ENCODE measurements at places on chromosomes 3 and 15.

DNA sequence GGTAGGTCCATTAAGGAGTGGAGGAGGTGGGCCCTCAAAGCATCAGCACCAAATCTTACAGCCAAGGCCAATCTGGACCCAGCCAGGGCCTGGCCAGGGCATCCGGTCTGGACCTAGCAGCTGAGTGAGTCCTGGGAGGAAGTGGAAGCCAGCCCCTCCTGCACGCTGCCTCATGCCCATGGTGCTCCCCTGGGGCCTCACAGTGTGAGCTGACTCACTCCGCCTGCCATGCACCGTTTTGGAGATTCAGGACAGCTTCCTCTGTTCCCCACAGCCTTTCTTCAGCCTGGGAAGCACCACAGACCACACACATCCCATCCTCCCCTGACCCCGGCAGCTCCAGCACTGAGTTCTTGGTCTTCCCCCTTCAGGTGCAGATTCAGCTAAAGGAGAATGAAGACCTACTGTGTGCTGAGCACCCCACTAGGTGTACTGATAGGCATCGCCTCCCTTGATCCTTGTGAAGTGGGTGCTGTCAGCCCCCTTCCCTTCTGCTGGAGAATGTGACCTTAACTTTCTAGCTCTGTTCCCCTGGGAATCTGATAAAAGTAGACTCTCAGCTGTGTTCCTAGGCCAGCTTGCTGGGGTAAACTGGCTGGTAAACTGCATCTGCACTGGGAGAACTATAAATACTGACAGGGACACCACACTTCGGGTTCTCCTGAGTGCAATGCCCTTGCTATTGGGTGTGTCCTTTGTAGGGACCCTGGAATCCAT lies 36.8 kb upstream of the SEC13 start:
- DNase-seq, result peak; percentile 93

DNA sequence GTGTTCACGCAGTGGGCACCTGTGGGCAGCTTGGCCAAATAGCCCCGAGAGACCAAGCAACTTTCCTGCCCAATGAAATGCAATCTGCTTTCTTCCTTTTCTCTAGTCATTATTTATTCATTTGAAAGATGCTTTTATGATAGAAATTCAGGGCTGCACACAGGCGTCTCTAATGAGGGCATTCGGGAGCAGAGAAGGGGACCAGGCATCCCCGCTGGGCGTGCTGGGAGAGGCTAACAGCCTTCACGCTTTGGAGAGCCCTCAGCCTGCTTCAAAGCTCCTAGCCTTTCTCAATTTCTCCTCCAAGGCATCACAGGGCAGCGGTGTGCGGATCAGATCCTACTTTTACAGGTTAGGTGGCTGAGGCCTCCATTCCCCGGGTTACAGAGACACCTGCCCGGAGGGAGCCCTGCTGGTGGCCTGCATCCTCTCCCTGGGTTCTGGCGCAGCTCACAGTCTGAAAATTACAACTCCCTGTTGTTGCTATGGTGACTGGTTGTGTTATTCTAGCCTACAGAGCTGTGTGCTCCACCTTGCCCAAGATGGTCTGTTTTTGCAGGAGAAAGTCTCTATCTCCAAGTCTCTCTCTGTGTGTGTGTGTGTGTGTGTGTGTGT lies 21.8 kb upstream of the KLF13 start:
- no peak for DNase-seq

DNA sequence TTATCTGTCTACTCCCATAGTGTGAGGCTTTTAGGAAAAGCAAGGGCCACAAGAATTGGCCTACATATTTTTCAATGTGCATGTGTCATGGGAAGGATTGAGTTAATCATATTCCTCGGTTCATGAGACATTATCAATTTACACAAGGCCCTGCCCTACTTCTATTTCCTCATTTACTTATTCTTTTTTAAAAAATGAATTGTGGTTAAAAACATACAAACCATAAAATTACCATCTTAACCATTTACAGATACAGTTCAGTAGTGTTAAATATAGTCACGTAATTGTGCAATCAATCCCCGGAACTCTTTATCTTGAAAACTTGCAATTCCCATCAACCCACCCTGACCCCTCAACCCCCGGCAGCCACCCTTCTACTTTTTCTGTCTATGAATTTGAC lies 284.0 kb upstream of the GADL1 start:
- DNase-seq, result no peak

DNA sequence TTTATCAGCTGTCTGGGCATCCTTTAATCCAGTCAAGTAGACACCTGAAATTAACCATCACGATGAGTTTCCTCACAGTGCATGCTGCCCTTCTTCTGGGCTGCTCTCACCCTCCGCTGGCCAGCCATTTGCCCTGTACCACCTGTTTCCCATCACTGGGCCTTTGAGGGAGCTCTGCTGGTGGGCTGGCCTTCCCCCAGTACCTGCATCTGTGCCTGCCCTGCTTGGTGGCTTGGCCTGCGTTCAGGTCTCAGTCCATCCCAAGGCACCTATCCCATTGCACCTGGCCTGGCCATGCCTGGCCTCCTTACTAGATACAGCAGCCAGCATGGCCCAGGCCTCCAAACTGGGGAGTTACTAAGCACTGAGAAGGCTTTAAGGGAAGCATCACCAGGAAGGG lies 413.2 kb downstream of the NTRK3 start:
- DNase-seq, result no peak

GRCh38 chr15:89101302-89102193 lies 13.3 kb downstream of the ABHD2 start:
- peak; percentile 91 for DNase-seq

GRCh38 chr3:105415951-105416350 lies 49.2 kb downstream of the ALCAM start:
- DNase-seq, result no peak

- peak; percentile 55 for DNase-seq
Measured at GRCh38 chr3:71345429-71346040, 238.0 kb downstream of the FOXP1 start.

DNA sequence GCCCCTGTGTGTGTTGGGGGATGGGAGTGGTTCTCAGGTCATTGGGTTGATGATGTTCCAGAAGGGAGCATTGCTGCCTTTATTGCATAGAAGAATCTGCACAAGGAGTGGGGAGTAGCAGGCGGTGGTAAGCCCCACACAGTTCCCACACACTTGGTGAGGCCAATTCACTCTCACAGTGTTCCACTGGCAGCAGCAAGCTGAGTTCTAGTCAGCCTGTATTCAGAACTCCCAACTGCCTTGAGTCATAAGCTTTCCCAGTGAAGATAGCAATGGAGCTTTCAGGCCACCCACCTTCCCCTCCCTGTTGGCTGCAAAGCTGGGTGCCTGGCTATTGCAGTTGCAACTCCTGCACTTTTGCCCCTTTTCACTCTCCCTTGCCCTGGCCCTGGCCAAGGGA lies 181.1 kb upstream of the RBMS3 start:
- no peak for DNase-seq

DNA sequence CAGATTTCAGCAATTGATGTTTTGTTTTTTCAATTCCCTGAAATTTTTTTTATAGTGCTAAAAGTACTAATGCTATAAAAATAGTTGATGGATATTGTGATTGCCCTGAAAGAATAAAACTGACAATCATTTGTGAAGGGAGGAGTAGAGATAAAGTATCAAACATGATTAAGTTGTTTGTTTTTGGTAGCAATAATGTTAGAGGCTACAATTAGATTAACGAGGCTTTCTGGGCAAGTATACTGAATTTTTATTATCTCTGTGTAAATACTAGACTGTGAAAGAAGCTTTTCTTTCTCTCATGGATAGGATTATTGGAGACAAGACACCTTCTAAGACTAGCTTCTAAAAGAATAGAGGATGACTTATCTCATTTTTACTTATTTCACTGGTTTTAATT lies 15.6 kb downstream of the NR1D2 start:
- no peak for DNase-seq

DNA sequence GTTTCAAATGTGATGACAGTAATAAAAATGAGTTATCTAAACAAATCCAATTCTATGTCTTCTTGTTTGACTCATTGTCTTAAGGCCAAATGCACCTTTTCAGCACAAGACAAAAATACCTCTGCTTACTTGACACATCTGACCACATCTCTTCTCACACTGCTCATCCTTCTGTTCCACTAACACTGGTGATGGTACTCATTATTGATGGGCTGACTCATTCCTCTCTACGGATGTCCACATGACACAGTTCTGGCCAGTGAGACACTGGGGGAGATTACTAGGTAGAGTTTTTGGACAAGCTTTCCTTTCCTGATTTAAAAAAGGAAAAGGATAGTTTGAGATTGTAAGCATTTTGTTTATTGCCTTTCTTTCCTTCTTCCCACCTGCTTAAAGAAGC lies 410.6 kb upstream of the THRB start:
- no peak for DNase-seq

- DNase-seq, result no peak
Measured at GRCh38 chr3:31785734-31786133, 195.3 kb downstream of the OSBPL10 start.

DNA sequence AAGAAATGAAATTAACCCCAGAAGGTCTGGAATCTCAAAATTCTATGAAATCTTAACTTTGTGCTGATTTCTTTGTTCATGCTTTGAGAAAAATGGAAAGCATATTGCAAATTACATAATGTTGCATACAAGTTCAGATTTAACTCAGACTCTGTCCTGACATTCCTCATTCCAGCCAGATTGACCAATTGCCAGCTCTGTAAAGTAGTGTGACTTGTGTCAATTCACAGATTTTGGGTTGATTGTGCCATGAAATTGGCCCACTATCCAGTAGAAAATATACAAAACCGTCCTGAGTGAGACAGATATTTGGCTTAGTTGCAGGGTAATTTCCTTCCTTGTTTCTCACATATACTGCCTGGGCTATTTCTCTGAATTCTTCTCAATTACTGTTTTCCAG lies 1312.6 kb downstream of the ROBO1 start:
- DNase-seq, result no peak

GRCh38 chr3:147210676-147211075 lies 195.7 kb downstream of the ZIC4 start:
- no peak for DNase-seq

DNA sequence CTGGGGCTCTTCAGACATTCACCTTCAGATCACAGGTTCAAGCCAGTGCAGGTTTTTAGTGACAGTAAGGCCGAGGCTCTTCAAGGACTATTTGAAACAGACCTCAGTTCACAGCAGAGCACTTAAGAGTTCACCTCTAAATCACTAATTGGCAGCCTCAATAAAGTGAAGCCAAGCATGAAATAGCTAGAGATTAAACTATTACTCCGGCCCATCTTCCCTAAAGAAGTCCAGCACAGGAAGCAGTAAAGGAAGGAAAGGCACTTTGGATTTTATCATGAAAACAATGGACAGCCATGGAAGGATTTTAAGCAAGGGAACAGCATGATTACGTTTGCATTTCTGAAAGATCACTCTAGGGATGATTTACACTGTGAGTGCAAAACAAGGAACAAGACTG lies 27.6 kb upstream of the ARL6 start:
- no peak for DNase-seq

- no peak for DNase-seq
Measured at GRCh38 chr3:30549600-30549999, 56.8 kb upstream of the TGFBR2 start.

DNA sequence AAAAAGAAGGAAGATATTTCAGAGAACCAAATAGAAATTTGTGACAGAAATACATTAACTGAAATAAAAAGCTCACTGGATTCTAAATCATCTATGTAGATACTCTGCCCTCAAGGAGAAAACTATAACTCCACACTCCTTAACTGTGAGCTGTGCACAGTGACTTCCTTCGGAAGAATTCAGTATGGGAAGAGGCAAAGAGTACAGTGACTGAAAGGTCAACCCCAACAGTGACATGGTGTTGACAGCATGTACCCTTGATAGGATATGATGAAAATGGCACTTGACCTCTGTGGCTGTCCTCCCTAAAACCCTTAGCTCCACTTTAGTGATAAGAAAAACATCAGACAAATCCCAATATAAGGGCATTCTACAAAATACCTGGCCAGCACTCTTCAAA lies 165.5 kb downstream of the ATP10A start:
- DNase-seq, result no peak

GRCh38 chr3:98733053-98733811 lies 29.9 kb upstream of the ST3GAL6 start:
- DNase-seq, result peak; percentile 47

DNA sequence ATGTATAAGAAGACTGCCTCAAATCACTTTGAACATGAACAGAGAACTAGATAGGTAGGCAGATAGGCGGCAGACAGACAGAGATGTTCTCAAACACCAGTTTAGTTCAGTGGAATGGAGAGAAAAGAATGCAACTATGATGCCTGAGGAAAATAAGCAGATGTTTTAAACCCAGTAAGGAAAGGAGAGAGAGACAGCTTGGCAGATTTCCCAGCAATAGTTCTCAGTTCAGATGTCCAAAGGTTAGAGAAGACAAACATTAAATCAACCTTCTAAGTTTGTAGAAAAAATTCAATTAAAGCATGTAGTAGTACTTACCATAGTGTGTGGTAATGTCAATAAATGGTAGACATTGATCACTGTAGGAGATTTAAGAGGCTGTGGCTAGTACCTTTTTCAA lies 209.6 kb upstream of the PFN2 start:
- DNase-seq, result peak; percentile 51

DNA sequence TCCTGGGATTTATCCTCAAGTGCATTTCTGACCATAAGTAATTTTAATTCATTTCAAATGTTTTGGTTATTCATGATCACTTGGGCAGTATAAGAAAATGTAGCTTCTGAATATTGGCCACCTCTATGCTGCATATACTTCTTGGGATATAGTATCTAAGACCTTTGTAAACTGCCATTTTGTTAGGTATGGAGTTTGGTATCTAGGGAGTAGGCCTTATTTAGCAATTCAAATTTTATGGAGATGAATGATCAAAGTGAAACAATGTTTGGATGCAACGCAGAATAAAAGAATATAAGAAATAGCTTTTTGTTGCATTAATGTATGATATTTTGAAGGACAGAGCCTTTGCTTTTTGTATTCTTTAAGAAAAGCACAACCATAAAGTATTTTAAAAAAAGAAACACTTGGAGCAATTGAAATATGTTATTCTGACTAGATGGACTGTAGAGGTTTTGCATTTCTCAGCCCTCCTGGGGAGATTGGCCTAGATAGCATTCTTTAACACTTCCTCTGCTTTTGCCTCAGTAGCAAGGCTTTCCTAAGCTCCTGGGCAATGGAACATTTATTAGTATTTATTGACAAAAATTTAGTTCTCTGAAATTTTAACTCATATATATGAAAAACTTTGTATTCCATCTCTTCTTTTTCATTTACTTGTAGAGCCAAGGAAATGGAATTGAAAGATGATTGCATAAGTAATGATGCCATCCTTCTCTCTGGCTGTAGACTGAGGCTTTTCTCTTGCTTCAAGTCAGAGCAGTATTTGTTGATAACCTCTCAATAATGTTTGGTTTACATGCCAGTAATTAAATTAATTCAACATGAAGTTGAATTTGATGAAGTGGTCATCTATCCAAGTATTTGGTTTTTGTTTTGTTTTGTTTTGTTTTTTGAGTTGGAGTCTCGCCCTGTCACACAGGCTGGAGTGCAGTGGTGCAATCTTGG lies 61.8 kb upstream of the UTS2B start:
- DNase-seq, result no peak

DNA sequence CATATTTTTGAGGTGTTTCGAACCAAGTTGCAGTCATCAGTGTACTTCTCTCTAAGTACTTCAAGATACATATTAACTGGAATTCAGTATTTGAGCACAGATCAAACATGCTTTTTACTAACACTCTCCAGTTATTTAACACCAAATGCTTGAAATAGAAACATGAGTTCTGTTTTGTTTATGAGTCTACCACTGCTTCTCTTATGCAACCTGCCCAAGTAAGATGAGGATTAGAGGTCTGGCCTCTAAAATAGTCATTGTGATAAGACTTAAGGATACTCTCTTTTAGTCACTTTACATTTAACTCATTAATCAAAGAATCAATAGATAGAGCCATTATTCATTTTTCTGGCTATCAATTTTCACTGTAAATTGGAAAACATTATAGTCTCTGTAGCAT lies 156.2 kb upstream of the THRB start:
- DNase-seq, result no peak

All from GM03348 (cell line).